ENCODE measurements at places on chromosomes 3 and 15. TPM values are rescaled to one million over a fixed set of nuclear protein-coding genes. Genes with fewer than 3 reads are reported as not detected.

DNA sequence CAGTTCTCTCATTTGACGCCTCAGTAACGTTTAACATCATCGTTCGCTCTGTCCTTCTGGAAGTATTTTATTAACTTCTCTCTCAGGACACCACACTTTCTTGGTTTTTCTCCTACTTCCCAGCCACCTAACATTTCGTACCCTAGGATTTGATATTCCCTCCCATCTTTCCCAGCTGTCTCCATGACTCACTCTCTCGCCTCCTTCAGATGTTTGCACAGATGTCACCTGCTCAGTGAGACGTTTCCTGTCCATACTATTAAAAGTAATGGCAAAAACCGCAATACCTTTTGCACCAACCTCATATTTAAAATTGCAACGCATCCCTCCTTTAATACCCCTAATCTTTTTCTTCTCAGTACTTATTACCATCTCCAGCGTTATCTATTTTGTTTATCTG lies 62.1 kb upstream of the SPRED1 start:
- peaks cover 17% of the 10 kb centered on the region for H3K27me3 ChIP-seq
- H3K4me1 ChIP-seq, result no peaks in the 10 kb centered on the region
- no peak for DNase-seq
- no peak overlapping the region for H3K4me3 ChIP-seq

DNA sequence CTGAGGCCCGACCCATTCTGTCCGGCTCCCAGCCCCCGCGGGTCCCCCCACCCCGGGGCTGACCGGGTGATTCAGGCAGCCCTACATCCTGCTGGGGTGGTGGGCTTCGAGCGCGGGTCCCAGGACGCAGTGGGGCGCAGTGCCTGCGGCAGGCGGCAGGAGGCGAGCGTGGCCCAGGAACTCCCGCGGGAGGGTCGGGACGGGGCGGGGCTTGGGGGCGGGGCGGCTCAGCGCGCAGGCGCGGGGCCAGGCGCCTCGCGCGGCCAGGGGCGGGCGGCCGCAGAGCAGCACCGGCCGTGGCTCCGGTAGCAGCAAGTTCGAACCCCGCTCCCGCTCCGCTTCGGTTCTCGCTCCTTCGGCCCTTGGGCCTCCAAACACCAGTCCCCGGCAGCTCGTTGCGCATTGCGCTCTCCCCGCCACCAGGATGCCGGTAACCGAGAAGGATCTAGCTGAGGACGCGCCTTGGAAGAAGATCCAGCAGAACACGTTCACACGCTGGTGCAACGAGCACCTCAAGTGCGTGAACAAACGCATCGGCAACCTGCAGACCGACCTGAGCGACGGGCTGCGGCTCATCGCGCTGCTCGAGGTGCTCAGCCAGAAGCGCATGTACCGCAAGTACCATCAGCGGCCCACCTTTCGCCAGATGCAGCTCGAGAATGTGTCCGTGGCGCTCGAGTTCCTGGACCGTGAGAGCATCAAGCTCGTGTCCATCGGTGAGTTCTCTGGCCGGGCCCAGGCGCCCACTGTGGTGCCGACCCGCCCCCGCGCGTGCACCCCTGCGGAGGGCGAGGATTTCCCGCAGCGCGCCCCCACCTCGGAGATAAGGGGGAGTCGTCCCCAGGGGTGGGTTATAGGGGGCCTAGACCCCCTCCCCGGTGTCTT lies at the start of gene FLNB:
Gene FLNB (plus strand): TSS at position 282 of the 885 bp plus-strand sequence. CDS start 143 bp downstream, at position 425.
- DNase-seq, result peak; percentile 85
- no peaks in the 10 kb centered on the region for H3K36me3 ChIP-seq
- peak within 1 kb of the TSS; percentile 72 for H3K27ac ChIP-seq
- peak within 1 kb of the TSS; percentile 89 for H3K4me3 ChIP-seq
- peaks cover 20% of the 10 kb centered on the region for H3K4me1 ChIP-seq
- peaks cover 2% of the 10 kb centered on the region for H3K27me3 ChIP-seq

- H3K27me3 ChIP-seq, result no peaks in the 10 kb centered on the region
- DNase-seq, result no peak
- H3K36me3 ChIP-seq, result peaks cover 29% of the 10 kb centered on the region
- no peak overlapping the region for H3K27ac ChIP-seq
Measured at GRCh38 chr3:36991147-36991546, 1.8 kb downstream of the EPM2AIP1 start.

The CNTN3 gene
- total RNA-seq, result not detected

GRCh38 chr3:123663977-123664376 lies 79.1 kb upstream of the HACD2 start:
- H3K4me3 ChIP-seq, result no peak overlapping the region
- no peak overlapping the region for H3K27ac ChIP-seq
- H3K27me3 ChIP-seq, result peaks cover 10% of the 10 kb centered on the region
- DNase-seq, result no peak
- H3K36me3 ChIP-seq, result no peaks in the 10 kb centered on the region

- no peaks in the 10 kb centered on the region for H3K4me1 ChIP-seq
- no peak for DNase-seq
- no peaks in the 10 kb centered on the region for H3K36me3 ChIP-seq
- H3K4me3 ChIP-seq, result no peak overlapping the region
- no peak overlapping the region for H3K27ac ChIP-seq
Measured at GRCh38 chr3:83946554-83946953, 1012.2 kb upstream of the CADM2 start.

- peaks cover 9% of the 10 kb centered on the region for H3K4me1 ChIP-seq
- no peaks in the 10 kb centered on the region for H3K27me3 ChIP-seq
- H3K4me3 ChIP-seq, result no peak overlapping the region
- no peak overlapping the region for H3K27ac ChIP-seq
- H3K36me3 ChIP-seq, result no peaks in the 10 kb centered on the region
- DNase-seq, result no peak
Measured at GRCh38 chr3:27910456-27910855, 188.3 kb upstream of the EOMES start.

The LMCD1 gene
- 0.69 TPM for total RNA-seq

The VPS18 gene
- total RNA-seq, result 21.2 TPM

GRCh38 chr15:99589801-99590200 lies 24.0 kb downstream of the MEF2A start:
- H3K4me1 ChIP-seq, result peaks cover 13% of the 10 kb centered on the region
- H3K27me3 ChIP-seq, result no peaks in the 10 kb centered on the region
- no peak overlapping the region for H3K4me3 ChIP-seq

The CCR3 gene
- 1.3 TPM for total RNA-seq

The TRANK1 gene
- 102 TPM for total RNA-seq

DNA sequence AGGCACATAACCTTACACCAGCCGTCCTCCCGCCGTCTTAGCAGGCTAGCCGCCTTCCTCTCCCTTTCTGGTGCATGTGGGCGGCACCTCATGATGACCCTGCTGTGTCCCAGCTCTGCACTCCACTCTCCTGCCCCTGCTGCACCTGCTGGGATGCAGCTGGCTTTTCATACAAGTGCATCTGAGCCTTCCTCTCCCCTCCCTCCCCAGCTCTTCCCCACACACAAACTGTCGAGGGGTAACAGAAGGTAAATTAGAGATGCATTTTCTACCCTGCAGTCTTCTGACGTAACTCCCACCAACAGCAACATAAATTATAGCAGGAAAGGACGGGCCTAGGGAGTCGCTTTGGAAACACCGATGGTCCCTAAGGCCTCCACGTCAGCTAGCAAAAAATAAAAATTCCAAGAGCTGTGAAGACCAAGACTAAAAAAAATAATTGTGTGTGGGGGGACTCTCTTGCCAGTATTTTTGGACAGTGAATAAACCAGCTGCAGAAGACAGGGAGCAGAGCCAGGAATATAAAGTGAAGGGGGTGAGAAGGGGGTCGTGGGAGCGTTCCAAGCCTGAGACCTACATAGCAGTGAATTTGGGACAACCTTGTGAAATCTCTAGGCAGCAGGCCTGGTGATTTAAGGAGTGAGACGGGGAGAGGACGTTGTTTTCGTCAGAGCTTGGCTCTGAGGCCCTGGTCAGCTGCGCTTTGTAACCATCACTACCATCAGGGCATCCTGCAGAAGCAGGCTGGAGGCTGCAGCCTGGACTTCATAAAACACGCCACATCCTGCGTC lies 216.2 kb downstream of the ADAMTS17 start:
- no peak overlapping the region for H3K27ac ChIP-seq
- no peaks in the 10 kb centered on the region for H3K27me3 ChIP-seq
- peaks cover 1% of the 10 kb centered on the region for H3K36me3 ChIP-seq
- no peak overlapping the region for H3K4me3 ChIP-seq
- no peak for DNase-seq

DNA sequence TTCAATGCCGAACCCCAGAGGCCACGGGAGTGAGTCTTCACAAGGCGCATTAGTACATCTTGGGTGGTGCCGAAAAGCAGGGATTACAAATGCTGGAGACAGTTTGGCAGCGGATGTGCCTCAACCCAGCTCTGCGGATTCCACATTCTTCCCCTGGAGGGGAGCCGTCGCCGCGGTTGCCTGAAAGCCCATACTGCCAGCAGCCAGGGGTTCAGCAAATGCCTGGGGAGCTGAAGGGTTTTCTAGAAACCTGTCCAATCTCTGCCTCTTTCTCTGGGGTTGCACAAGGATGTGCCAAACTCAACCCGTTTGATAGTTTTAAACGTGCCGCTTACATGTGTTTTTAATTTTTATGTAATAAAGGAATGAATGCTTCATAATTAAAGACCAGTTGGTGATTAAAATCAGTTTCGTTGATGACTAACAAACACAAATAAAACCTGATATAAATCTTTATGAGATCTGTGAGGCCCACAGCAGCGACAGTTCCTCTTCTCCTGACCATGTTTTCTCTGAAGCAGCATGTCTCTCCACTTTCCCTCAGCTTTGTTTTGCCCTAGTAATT lies 74.6 kb upstream of the LEKR1 start:
- H3K27me3 ChIP-seq, result peaks cover 38% of the 10 kb centered on the region
- H3K4me3 ChIP-seq, result no peak overlapping the region
- peaks cover 4% of the 10 kb centered on the region for H3K36me3 ChIP-seq
- no peak overlapping the region for H3K27ac ChIP-seq
- H3K4me1 ChIP-seq, result no peaks in the 10 kb centered on the region

The CAMK1 gene
- total RNA-seq, result 25.2 TPM

DNA sequence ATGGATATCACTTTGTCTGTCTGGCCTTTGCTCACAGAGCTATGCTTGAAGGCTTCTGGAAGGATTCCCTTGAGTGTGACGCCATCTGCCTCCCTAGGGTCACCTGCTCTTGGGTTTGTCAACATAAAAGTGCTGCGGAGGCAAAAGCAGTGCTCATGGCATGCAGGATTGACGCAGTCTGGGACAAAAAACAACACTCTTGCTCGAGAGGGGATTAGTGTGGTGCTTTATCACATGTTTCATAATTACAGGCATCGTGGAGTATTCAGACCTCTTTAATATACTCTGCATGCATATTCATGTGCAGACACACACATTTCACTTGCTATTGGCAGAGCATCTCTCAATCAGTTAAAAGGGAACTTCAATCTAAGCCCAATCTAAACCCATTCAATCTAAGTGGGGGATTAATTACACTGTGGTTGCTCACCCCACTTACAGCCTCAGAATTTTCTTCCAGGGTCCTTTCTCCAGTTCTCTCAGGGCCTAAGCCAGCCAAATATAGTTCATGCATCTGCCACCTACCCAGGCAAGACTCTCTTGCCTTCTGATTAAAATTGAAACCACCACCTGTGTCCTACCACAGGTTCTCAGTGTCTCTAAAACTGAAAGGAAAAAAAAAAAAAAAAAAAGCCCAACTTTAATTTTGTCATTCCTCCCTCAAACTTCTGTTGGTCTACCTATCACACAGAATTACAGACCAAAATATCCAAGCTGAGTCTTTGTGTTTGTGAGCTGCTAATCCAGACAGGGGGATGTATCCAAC lies 75.6 kb downstream of the BFSP2 start:
- H3K36me3 ChIP-seq, result no peaks in the 10 kb centered on the region
- no peak for DNase-seq
- peaks cover 46% of the 10 kb centered on the region for H3K4me1 ChIP-seq
- H3K4me3 ChIP-seq, result peak overlapping the region; percentile 18
